ENCODE measurements at places on chromosomes 5 and 9. TPM values are rescaled to one million over a fixed set of nuclear protein-coding genes. Genes with fewer than 3 reads are reported as not detected.

Gene ADAMTSL2
- polyA plus RNA-seq, result 0.09 TPM

DNA sequence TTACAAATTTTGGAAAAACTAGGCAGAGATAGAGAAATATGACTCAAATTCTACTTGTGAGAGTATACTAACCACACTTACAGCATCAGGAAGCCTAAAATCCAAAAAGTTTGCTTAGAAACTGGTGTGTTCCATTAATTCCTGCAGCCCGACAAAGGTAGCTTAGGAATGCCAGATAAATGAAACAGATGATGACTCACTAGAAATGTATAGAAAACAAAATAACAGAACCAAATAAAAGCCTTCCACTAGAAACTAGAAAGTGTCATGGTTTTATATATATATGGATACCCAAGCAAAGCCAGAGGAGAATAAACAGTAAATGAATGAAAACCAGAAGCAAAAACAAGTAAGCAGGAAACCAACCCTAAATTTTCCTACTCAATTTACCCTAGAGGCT, 272.2 kb upstream of the PRDM9 start:
- no peak for DNase-seq

DNA sequence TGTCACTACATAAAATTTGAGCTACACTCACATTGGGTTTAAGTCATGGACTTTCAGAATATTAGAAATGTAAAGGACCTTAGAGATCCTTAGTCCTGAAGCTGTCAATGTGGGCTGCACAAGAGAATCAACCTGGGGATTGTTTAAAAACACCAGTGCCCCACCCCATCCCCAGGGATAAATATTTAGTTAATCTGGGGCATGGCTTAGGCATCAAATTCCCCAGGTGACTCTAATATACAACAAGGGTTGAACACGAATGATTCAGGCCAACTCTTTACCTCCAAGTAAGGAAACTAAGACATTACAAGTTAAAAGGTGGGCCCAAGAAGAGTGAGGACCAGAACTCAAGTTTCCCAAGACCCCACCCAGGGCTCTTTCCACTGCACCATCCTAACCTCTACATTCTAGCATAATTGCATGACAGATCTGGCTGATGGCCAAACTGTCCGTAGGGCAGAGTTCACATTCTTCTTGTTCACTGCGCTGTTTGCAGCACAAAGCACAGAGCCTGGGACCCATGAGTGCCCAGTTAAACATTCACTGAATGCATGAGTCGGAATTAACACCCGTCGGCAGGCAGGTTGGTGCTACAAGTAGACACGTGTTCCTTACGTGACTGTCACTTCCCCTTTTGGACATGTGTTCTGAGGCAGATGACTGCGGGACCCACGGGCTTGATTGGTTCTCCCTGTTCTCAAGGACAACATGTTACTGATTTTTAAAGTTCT, 25.2 kb downstream of the CYFIP2 start:
- peak; percentile 28 for DNase-seq

DNA sequence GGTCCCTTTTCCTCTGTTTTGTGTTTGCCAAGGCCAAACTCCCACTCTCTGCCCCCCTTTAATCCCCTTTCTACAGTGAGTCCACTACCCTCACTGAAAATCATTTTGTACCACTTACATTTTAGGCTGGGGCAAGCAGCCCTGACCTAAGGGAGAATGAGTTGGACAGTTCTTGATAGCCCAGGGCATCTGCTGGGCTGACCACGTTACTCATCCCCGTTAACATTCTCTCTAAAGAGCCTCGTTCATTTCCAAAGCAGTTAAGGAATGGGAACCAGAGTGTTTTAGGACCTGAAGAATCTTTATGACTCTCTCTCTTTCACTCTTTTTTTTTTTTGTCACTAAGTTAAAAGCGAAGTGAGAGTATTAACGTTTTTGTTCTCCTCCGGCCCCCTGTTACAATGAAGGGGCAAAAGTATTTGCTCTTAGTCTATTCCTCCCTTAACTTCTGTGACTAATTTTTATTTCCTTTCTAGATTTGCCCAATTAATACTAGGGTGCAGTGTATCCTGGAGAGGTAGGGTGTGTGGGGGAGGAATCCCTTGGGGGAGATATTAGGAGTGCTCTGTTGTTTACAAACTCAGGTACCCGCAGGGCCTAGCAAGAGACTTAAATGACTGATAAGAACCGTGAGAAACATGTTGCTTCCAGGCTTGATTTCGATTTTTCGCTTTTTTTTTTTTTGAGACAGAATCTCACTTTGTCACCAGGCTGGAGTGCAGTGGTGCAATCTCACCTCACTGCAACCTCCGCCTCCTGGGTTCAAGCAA, 14.7 kb downstream of the GM2A start:
- DNase-seq, result no peak

DNA sequence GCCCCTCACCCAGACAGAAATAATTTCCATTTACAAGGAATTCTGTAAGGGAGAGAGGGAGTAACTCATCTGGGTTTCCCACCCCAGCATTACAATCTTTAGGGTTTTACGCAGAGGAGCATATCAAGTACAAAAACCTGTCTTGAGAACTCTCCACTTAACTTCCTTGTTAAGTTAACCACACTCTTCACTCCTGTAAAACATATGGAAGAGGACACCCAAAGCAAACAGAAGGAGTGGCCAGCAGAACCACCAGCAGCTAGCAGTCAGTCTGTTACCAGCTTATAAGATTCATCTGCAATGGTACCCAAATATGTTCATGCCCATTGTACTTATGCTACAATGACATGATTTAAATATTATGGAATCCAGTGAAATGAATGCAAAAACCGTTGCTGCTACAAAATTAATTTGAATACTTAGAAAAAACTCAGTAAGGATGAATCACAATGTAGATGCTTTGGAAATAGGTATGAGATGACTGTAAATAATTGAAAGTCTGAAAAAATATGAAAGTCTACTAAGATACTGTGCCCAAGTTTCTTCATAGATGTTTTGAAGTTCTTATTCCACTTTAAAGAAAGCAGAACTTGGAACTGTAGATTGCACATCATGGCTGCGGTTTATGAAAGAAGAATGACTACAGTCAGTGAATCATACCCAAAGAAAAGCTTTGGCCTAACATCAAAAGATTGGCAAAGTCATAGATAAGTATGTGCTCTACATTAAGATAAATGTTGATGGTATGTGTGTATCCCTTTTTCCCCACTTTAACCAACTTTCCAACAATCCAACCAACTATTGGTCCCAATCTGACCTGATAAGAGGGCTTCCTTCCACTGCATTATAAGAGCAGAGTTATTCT, 233.6 kb downstream of the ACTL7B start:
- DNase-seq, result peak; percentile 89

DNA sequence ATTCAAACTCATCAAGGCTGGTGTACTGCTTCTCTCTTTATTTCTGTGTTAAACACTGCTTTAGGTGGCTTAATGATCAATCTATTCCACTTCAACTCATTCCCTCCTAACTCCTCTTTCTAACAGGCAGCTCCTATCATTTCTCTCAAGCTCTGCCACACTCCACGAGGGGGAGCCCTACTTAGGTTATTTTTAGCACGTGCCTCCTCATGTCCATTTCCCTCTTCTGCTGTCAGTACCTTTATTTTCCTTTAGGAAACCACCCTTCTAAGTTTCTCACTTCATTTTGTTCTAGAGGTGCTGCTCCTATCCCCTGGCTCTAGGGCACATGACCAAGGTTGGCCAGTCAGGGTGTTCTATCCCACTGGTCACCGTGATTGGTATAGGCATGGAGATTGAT, 6.7 kb upstream of the BRINP1 start:
- DNase-seq, result no peak
